ENCODE measurements at places on chromosomes 1 and 21.

- DNase-seq: no peak
Measured at GRCh38 chr1:115641762-115642167, at the start of gene VANGL1. VANGL1 (plus strand) TSS chr1:115641970; CDS start chr1:115651414, 9,444 bp downstream.

GRCh38 chr1:157994704-157995582 is 1.5 kb downstream of the KIRREL1 start:
- DNase-seq: no peak

GRCh38 chr1:39977202-39977601 is 22.3 kb downstream of the MFSD2A start:
- DNase-seq: no peak

GRCh38 chr21:44865561-44866280 is 7.8 kb downstream of the PTTG1IP start:
- no peak for DNase-seq

DNA sequence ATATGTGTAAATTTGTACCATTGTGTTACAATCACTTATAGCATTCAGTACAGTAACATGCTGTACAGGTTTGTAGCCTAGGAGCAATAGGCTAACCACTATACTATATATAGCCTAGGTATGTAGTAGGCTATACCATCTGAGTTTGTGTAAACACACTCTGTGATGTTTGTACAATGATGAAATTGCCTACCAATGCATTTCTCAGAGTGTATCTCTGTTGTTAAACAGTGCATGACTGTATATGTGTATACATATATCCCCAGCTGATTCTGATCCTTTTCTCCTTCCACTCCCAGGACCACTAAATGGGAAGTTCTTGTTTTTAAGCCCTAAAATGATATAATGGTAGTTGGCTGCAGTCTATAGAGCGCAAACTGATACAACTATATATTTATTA is 7.8 kb downstream of the GNPAT start:
- DNase-seq: no peak

GRCh38 chr1:11345971-11346715 is 73.1 kb downstream of the UBIAD1 start:
- no peak for DNase-seq

DNA sequence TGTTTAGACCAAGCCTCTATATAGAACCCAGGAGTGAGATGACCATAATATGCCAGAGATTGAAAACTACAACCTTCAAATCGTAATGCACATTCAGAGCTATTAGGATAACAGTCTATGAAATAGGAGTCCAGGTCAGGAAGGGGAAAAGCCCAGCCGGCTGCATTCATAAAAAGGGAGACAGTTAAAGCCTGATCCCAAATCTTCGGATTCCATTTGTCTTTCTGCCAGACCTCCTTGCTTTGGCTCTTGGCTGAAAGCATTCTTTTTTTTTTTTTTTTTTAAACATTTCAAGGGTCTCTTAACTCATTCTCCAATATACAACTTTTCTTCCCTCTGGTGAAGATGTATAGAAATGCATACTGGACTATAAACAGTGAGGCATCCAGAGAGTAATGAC is 81.1 kb downstream of the NTPCR start:
- no peak for DNase-seq

DNA sequence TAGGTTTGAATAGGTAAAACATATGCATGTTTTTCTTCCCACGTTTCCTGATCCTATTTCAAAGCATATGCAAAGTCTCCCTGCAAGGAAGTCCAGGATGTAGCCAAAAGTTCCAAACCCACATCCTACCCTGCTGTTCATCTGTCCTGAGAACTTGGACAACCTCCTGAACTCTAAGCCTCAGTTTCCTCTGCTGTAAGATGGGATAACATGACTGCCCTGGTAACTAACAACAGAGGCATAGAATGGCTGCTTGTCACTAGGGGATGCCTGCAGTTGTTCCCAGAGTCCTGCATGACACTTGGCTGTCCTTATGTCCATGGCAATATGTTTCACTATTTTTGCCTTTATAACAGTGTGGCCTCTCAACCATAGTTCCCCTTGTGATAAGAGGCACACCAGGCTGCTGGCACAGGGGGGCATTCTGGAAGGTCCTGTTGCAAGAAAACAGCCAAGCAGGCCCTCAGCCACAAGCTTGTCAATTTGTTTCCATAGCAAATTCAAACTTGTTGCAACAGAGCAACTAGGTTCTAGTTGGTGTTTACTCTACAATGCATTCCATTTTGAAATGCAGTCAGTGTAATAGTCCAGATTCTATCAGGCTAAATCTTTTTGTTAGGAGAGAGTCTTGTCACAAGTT is 1.5 kb upstream of the HDGF start:
- DNase-seq: no peak

- no peak for DNase-seq
Measured at GRCh38 chr1:2510366-2511155, 15.8 kb downstream of the PANK4 start.

- no peak for DNase-seq
Measured at GRCh38 chr1:185271921-185272320, 45.1 kb downstream of the IVNS1ABP start.

GRCh38 chr1:245707941-245708340 is 553.2 kb downstream of the KIF26B start:
- DNase-seq: no peak

DNA sequence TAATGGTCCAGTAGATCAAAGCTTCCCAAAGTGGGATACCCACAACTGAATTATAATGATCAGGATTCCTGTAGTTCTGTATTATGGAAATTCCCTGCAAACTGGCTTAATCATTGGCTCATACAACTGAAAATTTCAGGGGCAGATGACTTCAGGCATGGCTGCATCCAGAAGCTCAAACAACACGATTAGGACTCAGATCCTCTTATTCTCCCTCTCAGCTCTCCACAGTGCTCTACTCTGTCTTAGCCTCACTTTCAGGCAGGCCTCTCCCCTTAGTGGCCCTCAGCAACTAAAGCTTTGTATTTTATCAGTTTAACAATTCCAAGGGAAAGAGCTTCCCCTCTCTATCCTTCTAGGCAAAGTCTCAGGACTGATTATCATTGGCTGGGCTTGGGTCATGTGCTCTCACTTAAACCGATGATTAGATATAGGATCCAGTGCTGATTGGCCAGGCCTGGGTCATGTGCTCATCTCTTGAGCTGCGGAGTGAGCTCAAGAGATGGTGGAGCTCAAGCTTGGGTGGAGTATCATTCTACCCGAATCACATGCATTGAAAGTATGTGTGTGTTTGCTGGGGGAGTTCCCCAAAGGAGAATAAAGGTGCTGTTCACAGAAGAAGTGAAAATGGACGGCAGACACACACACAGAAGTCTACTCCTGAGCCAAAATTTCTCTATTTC is 57.9 kb upstream of the RUNX3 start:
- DNase-seq: no peak

DNA sequence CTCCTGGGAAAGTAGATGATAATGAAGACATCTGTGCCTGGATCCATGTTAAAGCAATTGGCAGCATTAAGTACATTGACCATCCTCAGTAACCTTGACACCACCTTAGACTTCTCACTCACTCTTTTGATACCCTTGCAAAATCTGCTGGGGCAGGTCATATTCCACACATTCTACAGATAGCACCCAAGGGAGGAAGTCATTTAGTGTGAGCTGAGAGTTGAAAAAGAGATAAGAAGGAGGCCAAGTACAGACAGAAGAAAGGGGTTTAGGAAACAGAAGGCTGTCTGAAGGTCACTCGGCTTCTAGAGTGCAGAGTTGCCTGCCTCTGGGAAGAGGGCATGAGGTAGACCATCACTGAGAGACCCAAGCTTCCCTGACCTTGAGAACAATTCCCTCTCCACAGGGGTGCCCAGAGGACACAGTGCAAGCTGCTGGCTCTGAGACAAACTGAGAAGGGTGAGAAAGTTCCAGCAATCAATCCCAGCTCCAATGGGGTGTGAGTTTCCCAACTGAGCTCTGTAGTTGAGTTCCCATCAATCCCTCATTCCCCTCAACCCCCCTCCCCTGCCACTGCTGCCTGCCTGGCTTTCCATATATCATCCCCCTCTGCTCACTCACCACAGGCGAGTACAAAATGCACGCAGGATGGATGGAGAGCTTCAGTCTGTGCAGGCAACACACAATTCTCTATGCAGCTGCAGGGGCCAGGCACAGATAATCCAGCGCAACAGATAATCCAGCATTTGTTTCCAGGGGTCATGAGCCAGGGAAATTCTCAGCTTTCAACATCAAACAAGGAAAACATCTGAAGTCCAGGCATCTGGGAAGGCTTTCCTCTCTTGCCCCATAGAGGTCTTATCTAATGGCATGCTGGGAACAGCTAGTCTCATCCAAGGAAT is 7.4 kb upstream of the MOB3C start:
- no peak for DNase-seq

DNA sequence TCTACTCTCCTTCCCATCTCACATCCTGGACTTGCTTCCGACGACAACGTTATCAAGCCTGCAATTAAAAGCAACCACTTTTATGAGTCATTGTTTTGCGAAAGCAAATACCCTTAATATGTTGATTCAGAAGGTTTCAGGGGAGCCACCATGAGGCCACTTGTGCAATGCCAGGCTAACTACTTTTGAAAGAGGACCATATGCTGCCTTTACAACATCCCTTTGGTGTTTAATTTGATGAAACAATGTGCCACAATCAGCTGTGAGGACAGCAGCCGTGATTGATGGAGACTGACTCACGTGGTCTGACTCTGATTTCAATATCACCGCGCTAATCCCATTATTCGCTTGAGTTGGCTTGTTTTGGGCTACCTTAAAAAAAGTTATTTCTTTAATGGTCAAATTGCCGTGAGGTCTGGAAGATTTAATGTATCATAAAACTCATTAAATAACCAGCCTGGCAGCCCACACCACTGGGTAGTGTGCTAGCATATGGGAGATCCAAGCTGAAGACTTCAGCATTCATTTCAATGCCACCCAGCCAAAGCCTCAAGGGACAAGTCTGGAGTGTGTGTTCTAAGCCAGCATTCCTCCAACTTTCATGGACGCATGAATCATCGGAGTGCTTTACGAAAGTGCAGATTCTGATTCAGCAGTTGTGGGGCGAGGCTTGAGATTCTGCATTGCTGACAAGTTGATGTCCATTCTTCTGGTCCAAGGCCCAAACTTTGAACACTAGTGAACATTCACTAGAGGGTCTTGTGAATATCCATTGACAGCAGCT is 73.3 kb upstream of the PAXBP1 start:
- DNase-seq: no peak

- DNase-seq: peak; percentile 91
Measured at GRCh38 chr1:153566414-153567371, 1.0 kb upstream of the S100A2 start.

GRCh38 chr1:118841521-118841920 is 146.6 kb downstream of the TBX15 start:
- no peak for DNase-seq

- DNase-seq: no peak
Measured at GRCh38 chr1:118861216-118861615, 126.9 kb downstream of the TBX15 start.

GRCh38 chr1:42797979-42798378 is 13.2 kb downstream of the TMEM269 start:
- no peak for DNase-seq

DNA sequence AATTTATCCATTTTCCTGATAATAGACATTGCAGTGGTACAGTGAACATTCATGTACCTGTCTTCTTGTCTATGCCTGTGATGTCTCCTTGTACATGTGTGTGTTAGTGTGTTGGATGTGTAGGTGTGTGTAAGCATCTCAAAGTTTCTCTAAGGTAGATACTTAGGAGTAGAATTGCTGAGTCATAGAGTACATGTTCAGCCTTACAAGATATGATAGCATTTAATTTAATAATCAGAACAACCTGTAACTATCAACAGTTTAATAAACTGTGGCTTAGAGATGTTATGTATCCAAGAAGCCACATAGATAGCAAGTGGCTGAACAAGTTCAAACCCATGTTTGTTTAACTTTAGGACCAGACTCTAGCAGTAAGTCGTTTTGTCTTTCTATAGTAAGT is 35.6 kb downstream of the EPB41 start:
- DNase-seq: no peak

DNA sequence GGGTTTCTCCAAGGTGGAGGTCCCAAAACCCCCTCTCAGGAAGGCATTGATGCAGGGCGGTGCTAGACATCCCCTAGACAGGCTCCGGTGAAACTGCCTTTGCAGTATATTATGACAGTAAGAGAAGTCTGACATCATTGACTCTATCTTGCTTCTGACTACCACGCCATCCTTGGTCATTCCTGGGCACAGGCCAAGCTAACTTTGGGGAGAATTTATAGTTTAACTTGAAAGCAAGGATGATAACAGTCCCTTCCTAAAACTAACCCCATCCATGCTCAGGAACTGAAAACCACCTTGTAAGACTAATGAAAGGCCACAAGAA is 30.3 kb downstream of the RSPH1 start:
- no peak for DNase-seq

DNA sequence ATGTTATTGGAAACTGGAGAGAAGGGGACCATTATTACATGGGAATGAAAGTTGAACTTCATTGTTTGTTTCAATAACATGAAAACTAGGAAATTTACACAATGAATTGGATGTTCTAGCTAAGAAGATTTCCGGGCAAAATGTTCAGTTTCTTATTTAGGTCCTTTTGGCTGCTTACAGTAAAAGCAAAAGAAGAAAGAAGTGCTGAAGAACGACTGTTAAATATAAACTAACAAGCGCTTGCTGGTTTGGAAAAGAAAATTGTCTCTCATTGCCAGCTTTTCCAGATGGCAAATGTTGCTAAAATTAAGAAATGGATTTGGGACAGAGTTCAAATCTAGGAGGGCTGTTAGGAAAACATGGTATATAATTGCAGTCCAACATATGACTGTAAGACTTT is 139.6 kb downstream of the ZNF644 start:
- DNase-seq: no peak

DNA sequence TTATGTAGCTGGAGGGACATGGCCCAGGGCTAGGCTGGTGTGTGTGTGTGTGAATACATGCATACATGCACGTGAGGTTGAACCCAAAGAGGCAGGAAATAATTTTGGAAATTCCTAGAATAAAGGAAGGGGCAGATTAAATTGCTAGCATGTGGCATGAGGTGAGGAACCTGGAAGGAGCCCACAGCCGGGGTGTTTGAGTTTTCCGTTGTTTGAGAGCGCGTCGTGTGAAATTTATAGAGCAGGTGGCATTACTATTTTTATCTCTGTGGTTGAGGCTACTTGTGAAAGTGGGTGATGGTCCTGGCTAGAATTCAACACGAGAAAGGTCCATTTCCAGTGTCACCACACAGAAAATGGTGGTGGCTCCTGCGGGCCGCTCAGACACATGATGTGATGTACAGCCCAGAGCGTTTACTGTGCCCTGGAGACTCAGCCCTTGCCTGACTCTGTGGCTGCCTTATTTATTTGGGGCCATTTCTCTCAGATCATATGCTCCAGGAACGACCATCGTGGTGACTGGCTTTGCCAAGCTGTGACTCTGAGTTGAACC is 48.0 kb downstream of the BACE2 start:
- no peak for DNase-seq

- no peak for DNase-seq
Measured at GRCh38 chr1:111731956-111732355, 7.2 kb downstream of the INKA2 start.

- DNase-seq: no peak
Measured at GRCh38 chr1:239593527-239593926, 207.2 kb downstream of the CHRM3 start.

DNA sequence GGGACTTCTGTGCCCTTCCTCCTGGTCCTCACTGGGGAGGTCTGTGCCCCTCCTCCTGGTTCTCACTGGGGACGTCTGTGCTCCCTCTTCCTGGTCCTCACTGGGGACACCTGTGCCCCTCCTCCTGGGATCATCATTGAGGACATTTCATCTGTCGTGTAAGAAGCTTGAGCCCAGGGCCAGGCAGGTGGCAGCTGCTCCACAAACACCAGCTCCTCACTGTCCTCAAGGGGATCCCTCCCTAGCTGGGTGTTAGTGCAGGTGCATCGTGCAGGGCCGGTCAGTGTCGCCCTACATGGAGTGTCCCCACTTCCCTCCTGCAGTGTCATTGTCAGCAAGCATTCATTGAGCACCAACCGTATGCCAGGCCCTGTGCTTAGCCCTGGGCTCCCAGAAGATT is 312.7 kb downstream of the PTPRU start:
- DNase-seq: no peak

Data from omental fat pad (tissue), 4 donors.